Activated CD4-positive, alpha-beta T cell treated with anti-CD3 and anti-CD28 coated beads, Interleukin-2, amount 10 ng/mL, durations not matched to agents 7 days and 5 days (primary cell): ENCODE measurements at places on chromosomes 4 and X.

- H3K27me3 ChIP-seq, result no peaks in the 10 kb centered on the region
- peaks cover 9% of the 10 kb centered on the region for H3K4me1 ChIP-seq
- peak; percentile 42 for DNase-seq
Measured at GRCh38 chrX:150683536-150684146, 9.6 kb upstream of the MTMR1 start.

DNA sequence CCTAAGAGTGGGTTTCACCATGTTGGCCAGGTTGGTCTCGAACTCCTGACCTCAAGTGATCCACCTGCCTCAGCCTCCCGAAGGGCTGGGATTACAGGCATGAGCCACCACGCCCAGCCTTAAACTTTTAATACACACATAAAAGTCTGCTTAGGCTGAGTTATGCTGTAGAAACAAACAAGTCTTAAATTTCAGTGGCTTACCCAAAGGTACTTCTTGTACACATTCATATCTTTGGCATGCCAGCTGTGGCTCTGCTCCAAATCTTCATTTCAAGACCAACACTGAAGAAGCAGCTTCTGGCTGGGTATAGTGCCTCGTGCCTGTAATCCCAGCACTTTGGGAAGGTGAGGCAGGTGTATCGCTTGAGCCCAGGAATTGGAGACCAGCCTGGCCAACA, 80.3 kb downstream of the PPEF2 start:
- H3K4me1 ChIP-seq, result no peaks in the 10 kb centered on the region
- peaks cover 1% of the 10 kb centered on the region for H3K36me3 ChIP-seq
- DNase-seq, result no peak
- no peaks in the 10 kb centered on the region for H3K27me3 ChIP-seq
- no peak overlapping the region for H3K27ac ChIP-seq
- H3K4me3 ChIP-seq, result no peak overlapping the region

DNA sequence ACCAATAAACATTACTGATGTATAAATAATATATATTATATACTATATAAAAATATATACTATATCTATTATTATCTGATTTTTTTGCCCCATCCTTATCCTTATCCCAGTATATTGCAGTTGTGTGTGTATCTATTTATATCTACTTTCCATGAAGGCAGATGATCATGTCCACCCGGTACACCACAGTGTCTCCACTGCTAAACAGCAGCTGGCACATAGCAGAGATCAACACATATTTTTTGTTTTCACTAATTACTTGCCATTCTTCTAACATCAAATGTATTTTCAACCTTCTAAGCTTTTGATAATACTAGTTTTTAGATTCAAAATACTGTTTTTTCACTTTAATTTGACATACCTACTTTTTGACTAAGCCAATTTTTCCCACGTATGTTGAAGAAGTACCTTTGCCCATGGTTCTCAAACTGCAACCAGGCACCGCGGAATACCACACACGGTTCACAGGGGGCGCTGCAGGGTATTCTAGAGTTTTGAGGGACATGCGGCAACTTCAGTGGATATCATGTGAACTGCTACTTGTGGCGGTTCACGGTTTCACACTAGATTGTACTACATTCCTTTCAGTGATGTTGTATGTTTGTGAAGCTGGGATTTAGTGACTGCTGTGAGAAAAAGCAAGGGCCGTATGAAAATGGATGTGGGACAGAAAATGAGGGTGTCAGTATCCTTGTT, 182.5 kb upstream of the NPY2R start:
- H3K4me1 ChIP-seq, result no peaks in the 10 kb centered on the region
- H3K4me3 ChIP-seq, result no peak overlapping the region
- peak; percentile 25 for DNase-seq
- H3K27ac ChIP-seq, result no peak overlapping the region

DNA sequence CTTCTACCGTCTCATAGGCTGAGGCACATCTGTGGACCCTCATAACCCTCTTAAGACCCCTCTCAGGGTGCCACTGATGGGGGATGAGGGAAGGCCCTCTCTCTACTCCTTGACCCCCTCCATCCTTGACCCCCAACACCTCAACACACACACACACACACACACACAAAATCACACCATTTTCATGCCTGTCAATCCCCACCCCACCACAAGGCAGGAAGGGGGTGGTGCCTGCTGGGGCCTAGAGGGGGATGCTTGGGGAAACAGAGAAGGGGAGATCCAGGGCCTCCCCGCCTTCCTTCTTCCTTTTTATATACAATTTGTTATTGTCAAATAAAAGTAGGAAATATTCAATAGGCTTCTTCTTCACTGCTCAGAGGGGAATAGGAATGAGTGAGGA, 1.2 kb upstream of the EBP start:
- H3K4me3 ChIP-seq, result peak overlapping the region; percentile 88
- H3K27me3 ChIP-seq, result no peaks in the 10 kb centered on the region
- peaks cover 16% of the 10 kb centered on the region for H3K36me3 ChIP-seq
- peak overlapping the region; percentile 99 for H3K27ac ChIP-seq
- H3K4me1 ChIP-seq, result peaks cover 41% of the 10 kb centered on the region

DNA sequence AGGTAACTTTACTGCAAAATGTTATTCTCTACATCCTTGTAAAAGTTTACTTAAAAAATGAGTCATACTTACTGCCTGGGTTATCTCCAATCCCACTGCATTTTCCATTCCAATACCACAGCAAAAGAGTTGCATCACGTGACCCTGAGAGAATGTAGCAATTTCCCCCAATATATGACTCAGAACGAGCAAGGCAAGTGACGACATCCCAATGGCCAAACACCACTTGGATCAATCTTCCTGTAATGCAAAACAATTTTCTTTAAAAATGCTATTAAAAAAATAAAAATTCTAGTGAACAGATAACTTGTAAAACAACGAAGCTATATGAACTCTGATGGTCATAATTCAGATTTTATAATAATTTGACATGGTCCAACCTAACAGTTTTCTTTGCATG, 224.3 kb downstream of the DCLK2 start:
- H3K4me3 ChIP-seq, result no peak overlapping the region
- H3K27me3 ChIP-seq, result no peaks in the 10 kb centered on the region
- peaks cover 7% of the 10 kb centered on the region for H3K4me1 ChIP-seq
- peaks cover 3% of the 10 kb centered on the region for H3K36me3 ChIP-seq
- no peak for DNase-seq

DNA sequence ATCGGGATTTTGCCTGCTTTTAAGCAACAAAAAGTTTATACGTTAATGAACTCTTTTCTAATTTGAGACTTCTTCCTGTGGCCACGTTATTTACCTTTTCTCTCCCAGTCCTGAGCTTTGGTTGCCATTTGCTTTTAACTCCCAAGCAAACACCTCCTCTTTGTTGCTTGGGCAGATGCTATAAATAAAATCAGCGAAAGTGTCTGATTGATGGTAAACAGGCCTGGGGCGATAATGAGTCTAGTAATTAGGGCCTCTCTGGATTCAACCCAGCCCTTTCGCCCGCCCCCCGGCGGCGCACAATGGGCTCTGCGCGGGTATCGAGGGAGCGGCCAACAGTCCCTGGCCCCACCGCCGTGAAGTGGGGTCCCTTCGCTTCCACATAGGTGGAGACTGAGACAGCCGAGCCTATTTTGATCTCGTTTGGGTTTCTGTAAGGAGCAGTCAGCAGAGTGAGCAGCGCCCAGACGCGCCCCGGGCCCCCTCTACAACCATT, 790 bp downstream of the CLGN start:
- no peak overlapping the region for H3K27ac ChIP-seq
- peak overlapping the region; percentile 70 for H3K4me3 ChIP-seq

GRCh38 chr4:101019313-101019712, 328.0 kb downstream of the PPP3CA start:
- no peaks in the 10 kb centered on the region for H3K27me3 ChIP-seq
- peaks cover 55% of the 10 kb centered on the region for H3K4me1 ChIP-seq
- H3K4me3 ChIP-seq, result no peak overlapping the region
- no peak for DNase-seq
- peak overlapping the region; percentile 78 for H3K27ac ChIP-seq
- H3K36me3 ChIP-seq, result peaks cover 18% of the 10 kb centered on the region

DNA sequence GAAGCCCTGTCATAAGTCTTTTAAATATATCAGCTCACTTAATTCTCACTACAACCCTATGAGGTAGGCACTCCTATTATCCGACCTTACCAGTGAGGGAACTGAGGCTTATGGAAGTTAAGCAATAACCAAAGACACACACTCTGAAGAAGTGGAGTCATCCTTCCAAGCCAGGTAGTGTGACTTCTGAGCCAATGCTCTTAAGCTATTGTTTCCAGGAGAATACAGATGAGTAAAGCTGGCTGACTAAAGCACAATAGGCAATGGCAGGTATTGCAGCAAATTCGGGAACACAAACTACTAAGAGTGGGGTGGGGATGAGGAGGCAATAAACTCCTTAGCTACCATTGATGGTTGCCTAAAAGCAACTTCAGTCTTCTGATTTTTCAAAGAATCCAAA, 81.8 kb upstream of the KIT start:
- H3K27ac ChIP-seq, result no peak overlapping the region
- no peak overlapping the region for H3K4me3 ChIP-seq
- no peaks in the 10 kb centered on the region for H3K4me1 ChIP-seq
- no peak for DNase-seq
- peaks cover 2% of the 10 kb centered on the region for H3K27me3 ChIP-seq
- H3K36me3 ChIP-seq, result no peaks in the 10 kb centered on the region
